Sigmoid colon (tissue), 7 donors: ENCODE measurements at places on chromosomes 13 and 19. TPM values are rescaled to one million over a fixed set of nuclear protein-coding genes. Genes with fewer than 3 reads are reported as not detected.

- no peak for DNase-seq
Observed at GRCh38 chr13:74869846-74870245, 612.1 kb downstream of the TBC1D4 start.

ZNF439 gene
- 7.6 TPM for total RNA-seq

DNA sequence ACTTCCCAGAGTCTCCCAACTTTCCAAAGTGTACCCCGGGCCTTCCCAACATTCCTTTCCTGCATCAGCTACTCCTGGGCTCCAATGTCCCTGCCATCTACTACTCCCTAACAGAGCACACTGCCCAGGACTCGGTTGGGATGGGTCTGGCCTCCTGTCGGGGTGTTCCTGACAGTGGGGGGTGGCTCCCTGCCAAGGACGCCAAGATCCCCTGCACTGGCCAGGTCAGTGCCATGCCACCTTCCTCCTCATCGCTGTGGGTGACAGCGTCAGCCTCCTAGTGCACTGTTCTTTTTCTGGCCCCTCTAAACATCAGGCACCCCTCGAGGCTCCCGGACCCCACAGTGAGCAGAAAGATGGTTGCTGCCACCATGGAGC lies 13.8 kb downstream of the EPS15L1 start:
- DNase-seq = no peak

THSD1 gene
- 6.4 TPM for total RNA-seq

- DNase-seq = no peak
Observed at GRCh38 chr19:8342316-8342683, 762 bp downstream of the KANK3 start.

GRCh38 chr13:110415669-110416068 lies 108.6 kb downstream of the COL4A2 start:
- DNase-seq = no peak

IFNL1 gene
- total RNA-seq = not detected

DNA sequence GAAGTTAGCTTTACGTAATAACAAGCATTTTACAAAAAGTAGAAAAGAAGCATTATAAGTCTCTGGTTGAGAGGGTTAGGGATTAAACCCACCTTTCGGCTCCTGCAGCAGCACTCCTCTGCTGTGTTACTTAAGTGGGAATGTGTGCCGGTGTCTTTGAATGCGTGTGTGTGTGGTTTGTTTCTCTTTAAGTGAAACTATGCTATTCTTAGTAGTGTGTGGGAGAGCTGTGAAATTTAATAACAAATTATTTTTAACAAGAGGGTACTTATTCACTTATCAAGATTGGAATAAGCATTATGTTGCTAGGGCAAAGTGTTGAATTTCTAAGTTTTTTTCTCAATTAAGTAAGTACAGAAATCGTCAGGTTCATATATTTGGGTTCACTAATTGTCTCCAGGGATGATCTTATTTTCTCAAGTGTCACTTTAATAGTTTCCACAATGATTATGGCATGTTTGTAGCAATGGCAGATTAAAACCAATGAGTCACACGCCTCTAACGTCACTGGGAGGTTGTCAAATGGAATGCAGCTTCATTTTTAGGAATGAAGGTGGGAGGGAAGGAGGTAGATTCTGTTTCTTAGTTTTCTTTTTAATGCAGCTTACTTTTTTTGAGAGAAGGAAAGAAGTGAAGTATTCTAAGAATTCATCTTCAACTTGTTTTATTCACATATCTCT lies 151.3 kb downstream of the LMO7 start:
- no peak for DNase-seq

DNA sequence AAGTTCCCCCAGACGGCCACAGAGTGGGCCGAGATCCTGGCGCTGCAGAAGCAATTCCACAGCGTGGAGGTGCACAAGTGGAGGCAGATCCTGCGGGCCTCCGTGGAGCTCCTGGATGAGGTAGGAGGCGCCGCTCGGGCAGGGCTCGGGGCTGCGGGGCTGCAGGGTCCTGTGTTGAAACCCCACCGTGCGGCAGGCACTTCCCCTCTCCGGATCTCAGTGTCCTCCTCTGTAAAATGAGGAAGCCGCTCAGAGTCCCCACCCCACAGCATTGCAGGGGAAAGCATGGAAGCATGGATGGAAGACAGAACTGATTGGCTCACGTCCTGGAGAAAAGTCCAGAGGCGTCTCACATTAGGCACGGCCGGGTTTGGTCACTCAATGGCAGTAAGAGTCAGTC lies 6.8 kb upstream of the SCN1B start:
- DNase-seq = peak; percentile 70

FAM216B gene
- not detected for total RNA-seq

SLC7A10 gene
- total RNA-seq = not detected

MZF1 gene
- 14.5 TPM for total RNA-seq
